ENCODE measurements at places on chromosomes 2 and 18. TPM values are rescaled to one million over a fixed set of nuclear protein-coding genes. Genes with fewer than 3 reads are reported as not detected.

The SLC14A1 gene
- 4.1 TPM for total RNA-seq

The PARD6G gene
- 0.72 TPM for total RNA-seq

The HAT1 gene
- 84.4 TPM for total RNA-seq

The UGT1A4 gene
- not detected for total RNA-seq

The PID1 gene
- not detected for total RNA-seq

The LRRC30 gene
- not detected for total RNA-seq

The ZNF521 gene
- total RNA-seq, result not detected

The SLC11A1 gene
- 0.13 TPM for total RNA-seq

Measured in activated CD8-positive, alpha-beta memory T cell treated with anti-CD3 and anti-CD28 coated beads for 36 hours (primary cell).